ENCODE measurements at places on chromosomes 6 and 20.

DNA sequence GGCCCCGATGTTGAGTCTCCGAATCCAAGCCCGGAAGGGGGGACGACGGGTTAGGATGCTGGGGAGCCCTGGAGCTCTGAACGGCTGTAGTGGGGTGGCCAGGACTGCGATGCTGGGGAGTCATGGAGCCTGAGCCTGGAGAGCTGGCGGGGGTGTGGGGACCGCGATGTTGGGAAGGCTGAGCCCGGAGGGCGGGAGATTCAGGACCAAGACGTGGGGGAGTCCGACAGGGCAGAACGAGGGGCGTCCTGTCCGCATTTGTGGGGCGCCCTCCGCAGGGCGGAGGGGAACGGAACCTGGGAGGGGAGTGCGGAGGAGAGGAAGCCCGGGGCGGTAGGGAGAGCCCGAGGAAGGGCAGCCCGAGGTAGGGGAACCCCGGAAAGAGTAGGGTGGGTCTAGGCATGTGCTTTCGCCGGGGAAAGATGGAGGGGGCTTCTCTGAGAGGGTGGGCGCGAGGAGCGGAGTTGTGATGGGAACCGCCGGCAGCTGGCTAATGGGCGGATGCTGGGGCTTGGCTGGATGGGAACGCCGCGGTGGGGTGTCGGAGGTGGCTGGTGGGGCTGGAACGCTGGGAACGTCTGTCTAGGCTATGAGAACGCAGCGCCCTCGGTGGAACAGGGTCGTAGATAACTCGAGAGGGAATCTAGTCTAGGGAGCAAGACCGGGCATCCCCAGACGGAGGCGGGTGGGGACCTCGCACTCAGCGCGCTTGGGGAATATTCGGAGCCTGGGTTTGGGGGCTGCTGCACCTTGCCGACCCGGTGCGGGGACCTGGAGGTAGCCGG is 684 bp downstream of the PAQR8 start:
- no peak for DNase-seq

DNA sequence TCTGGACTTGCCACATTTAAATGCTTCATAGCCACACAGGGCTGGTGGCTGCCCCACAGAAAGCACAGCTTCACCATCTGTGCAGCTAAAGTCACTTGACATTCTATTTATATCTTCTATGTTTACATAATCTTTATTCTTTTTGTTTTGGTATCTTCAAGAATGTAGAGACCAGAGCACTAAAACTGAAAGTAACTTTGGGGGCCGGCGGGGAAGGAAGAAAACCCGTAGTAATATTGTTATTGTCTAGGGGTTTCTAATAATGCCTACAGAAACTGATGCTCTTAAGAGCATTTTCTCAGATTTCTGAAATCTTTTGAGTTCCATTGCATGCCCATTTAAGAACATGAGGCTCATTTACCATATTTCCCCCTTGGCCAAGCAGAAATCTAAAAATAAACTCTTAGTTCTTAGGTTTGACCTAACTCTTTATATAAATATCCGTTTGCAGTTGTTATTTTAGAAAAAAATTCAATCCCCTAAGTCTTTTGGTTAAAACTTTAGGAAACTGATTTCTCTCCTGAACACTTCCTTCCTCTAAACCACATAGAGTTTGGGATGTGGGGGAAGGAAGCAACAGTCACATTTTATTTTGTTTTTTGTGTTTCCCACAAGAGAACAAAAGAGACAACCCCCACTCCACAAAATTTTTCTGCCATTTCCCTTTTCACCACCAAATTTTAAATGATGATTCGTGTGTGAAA is 207.6 kb downstream of the OGFRL1 start:
- no peak for DNase-seq

GRCh38 chr6:143701349-143702234 is 23.8 kb downstream of the PHACTR2 start:
- no peak for DNase-seq

- no peak for DNase-seq
Measured at GRCh38 chr20:51571460-51571794, 28.9 kb upstream of the NFATC2 start.

- DNase-seq = no peak
Measured at GRCh38 chr6:170291271-170292110, 613 bp upstream of the DLL1 start.

All from cerebellar nuclear complex (tissue), 1 donor.